ENCODE measurements at places on chromosomes 13 and 19. TPM values are rescaled to one million over a fixed set of nuclear protein-coding genes. Genes with fewer than 3 reads are reported as not detected.

The KLK3 gene
- not detected for total RNA-seq

GRCh38 chr19:46514589-46515289 lies 19.1 kb upstream of the PNMA8B start:
- H3K36me3 ChIP-seq: no peaks in the 10 kb centered on the region
- no peak overlapping the region for H3K4me3 ChIP-seq
- H3K27ac ChIP-seq: no peak overlapping the region
- DNase-seq: no peak
- no peaks in the 10 kb centered on the region for H3K27me3 ChIP-seq

GRCh38 chr13:32247887-32248286 lies 67.3 kb downstream of the ZAR1L start:
- no peak overlapping the region for H3K27ac ChIP-seq
- no peak for DNase-seq
- H3K27me3 ChIP-seq: no peaks in the 10 kb centered on the region
- H3K4me1 ChIP-seq: no peaks in the 10 kb centered on the region
- H3K36me3 ChIP-seq: no peaks in the 10 kb centered on the region

DNA sequence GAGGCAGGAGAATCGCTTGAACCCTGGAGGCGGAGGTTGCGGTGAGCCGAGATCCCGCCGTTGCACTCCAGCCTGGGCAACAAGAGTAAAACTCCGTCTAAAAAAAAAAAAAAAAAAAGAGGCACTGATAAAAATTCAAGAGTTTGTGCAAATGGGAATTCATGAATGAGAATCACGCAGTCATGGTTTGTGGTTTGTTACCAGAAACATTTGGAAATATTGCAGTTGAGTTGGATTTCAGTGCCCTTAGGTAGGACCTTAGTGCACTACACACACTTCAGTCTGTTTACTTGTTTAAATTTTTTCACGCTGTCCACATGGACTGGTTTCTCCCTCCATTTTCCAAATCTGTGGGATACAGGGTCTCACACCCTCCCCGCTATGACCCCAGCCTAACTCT lies 28.4 kb downstream of the ZNF844 start:
- peak overlapping the region; percentile 82 for H3K4me3 ChIP-seq
- DNase-seq: no peak
- no peak overlapping the region for H3K27ac ChIP-seq

The KLK12 gene
- total RNA-seq: not detected

DNA sequence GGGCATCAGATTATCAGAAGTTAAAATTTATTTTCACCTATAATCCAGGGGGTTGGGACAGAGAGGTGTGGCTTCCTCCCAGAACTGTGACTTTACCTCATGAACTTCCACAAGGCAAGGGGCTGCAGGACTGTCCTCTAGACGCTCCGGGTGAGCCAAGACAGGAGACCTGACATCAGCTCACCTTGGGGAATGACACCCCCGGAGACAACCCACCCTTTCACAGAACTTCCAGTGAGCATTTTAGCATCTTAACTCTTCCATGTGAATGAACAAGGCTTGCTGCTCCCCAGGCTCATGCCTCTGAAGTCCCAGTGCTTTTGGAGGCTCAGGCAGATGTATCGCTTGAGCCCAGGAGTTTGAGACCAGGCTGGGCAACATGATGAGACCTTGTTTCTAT lies 29.4 kb upstream of the TFDP1 start:
- no peak overlapping the region for H3K4me3 ChIP-seq
- H3K36me3 ChIP-seq: peaks cover 10% of the 10 kb centered on the region
- H3K27me3 ChIP-seq: no peaks in the 10 kb centered on the region
- peak; percentile 25 for DNase-seq
- no peak overlapping the region for H3K27ac ChIP-seq
- no peaks in the 10 kb centered on the region for H3K4me1 ChIP-seq

The NKPD1 gene
- total RNA-seq: 0.09 TPM

GRCh38 chr19:6095760-6096159 lies 14.5 kb downstream of the RFX2 start:
- H3K4me1 ChIP-seq: peaks cover 24% of the 10 kb centered on the region
- DNase-seq: no peak
- H3K27ac ChIP-seq: no peak overlapping the region

The SCGB2B2 gene
- total RNA-seq: 1.1 TPM

DNA sequence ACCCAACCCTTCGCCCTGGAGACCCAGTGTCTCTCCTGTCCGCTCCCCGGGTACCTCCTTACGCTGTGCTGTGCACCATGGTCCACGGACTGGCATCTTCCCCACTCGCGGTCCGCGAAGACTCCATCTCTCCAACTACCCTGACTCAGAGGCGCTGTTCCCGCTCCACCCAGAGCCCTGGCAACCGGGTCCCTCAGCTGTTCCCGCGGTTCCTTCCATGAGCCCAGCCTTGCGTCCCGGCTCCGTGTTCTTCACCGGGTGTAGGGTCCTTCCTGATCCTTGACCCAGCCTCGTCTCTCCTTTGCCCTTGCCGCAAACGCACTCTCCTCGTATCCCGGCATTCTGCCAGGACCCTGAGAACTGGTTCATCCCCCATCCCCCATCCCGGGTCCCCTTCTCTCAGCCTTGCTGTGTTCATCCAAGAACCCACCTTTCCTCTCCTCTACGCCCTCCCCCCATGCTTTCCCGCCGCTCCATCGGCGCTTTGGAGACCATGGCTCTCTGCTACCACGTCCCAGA lies 664 bp downstream of the ICAM5 start:
- H3K4me3 ChIP-seq: no peak overlapping the region
- H3K27ac ChIP-seq: no peak overlapping the region
- H3K4me1 ChIP-seq: no peaks in the 10 kb centered on the region
- H3K27me3 ChIP-seq: peaks cover 50% of the 10 kb centered on the region

- no peaks in the 10 kb centered on the region for H3K4me1 ChIP-seq
- H3K36me3 ChIP-seq: no peaks in the 10 kb centered on the region
- DNase-seq: no peak
- H3K27me3 ChIP-seq: no peaks in the 10 kb centered on the region
- H3K27ac ChIP-seq: peak overlapping the region; percentile 96
Measured at GRCh38 chr19:52898101-52898500, 666 bp upstream of the ZNF320 start.

DNA sequence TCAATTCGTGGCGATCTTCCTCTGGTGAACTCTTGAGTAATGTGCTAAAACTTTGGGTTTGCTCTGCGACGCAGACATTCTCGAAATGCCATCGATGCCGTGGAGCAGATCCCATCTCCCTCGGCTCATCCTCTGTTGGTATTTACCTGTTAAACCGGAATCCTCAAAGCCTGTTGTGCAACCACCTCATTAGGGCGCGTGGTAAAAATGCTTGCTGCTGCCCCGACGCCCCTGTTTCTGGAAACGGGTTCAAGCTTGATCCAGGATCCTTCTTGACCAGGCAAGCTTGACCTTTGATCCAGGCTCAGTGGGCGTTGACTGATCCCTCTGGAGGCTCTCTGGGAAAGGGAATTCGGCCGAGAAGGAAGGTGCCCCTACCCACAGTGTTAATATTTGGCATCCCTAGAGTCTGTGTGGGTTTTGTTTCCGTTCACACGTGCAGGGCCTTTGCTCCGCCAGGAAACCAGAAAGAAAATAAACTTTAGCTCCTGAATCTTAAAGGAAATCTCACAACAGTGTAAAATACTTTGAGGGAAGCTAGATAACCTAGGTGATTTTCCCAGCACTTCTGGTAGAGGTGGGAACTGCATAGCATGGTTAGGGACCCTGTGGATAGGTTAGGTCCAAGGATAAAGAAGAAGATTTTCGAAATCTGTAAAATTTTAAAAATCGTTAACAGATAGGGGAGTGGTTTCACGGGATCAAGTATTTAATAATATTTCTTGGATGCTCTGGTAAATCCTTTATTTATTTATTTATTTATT lies 1.1 kb downstream of the LSM14A start:
- peak overlapping the region; percentile 100 for H3K27ac ChIP-seq
- peaks cover 10% of the 10 kb centered on the region for H3K4me1 ChIP-seq
- peak overlapping the region; percentile 85 for H3K4me3 ChIP-seq
- peak; percentile 83 for DNase-seq
- H3K27me3 ChIP-seq: no peaks in the 10 kb centered on the region

The APOC1 gene
- 11.8 TPM for total RNA-seq

- no peaks in the 10 kb centered on the region for H3K36me3 ChIP-seq
- H3K27me3 ChIP-seq: no peaks in the 10 kb centered on the region
Measured at GRCh38 chr19:1133471-1133929, 29.7 kb downstream of the GPX4 start.

The LRRC4B gene
- total RNA-seq: 1.2 TPM

DNA sequence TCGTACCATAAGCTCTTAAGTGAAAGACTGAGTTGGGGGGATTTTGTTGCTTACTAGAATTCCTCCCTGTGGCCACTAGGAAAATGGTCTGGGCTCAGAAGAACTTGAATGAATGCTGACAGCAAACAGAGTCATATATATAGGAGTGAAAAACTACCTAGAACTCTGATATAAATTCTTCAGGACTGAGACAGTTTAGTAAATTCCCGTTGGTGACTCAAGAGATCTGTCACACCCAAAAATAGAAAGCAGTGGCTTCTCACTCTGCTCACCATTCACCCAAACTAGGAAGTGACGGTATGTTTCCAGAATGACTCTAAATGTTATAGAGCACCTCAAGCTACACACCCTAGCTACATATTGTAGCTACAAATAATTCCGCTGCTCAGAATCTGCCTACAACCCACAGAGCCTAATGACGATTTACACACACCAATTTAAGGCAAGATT lies 116.2 kb downstream of the TBC1D4 start:
- H3K27ac ChIP-seq: no peak overlapping the region
- H3K36me3 ChIP-seq: no peaks in the 10 kb centered on the region
- DNase-seq: no peak
- H3K4me1 ChIP-seq: no peaks in the 10 kb centered on the region
- H3K4me3 ChIP-seq: no peak overlapping the region

The ADGRE3 gene
- 0.25 TPM for total RNA-seq

- no peak overlapping the region for H3K4me3 ChIP-seq
- no peak overlapping the region for H3K27ac ChIP-seq
- no peaks in the 10 kb centered on the region for H3K4me1 ChIP-seq
- DNase-seq: no peak
Measured at GRCh38 chr13:106555631-106556328, 12.2 kb downstream of the ARGLU1 start.

DNA sequence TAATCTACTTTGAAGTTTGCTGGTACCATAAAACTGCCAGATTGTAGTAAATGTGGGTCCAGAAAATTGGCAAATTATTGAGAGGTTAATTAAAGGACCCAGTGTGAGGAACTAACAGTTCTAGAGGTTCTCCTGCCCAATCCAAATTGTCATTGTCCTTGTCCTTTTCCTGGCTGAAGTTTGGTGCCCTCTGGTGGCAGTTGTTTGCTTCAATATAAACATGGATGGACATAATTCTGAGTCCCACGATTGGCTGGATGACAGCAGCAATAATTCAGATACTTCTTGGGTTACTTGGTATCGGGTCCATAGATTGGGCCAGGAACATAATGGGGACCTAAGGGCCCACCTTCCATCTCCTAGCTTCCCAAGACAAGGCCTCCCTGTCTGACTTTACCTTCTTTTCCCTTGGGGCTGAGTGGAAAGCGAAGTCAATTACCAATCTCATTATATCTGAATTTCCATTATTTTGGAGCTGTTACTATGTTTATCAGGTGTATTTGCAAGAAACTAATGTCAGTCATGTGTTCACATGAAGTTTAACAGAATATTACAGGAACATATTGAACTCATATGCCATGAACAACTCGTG lies 33.8 kb upstream of the GARRE1 start:
- no peak for DNase-seq
- no peaks in the 10 kb centered on the region for H3K4me1 ChIP-seq
- H3K4me3 ChIP-seq: no peak overlapping the region
- no peak overlapping the region for H3K27ac ChIP-seq
- no peaks in the 10 kb centered on the region for H3K27me3 ChIP-seq
- H3K36me3 ChIP-seq: peaks cover 26% of the 10 kb centered on the region

DNA sequence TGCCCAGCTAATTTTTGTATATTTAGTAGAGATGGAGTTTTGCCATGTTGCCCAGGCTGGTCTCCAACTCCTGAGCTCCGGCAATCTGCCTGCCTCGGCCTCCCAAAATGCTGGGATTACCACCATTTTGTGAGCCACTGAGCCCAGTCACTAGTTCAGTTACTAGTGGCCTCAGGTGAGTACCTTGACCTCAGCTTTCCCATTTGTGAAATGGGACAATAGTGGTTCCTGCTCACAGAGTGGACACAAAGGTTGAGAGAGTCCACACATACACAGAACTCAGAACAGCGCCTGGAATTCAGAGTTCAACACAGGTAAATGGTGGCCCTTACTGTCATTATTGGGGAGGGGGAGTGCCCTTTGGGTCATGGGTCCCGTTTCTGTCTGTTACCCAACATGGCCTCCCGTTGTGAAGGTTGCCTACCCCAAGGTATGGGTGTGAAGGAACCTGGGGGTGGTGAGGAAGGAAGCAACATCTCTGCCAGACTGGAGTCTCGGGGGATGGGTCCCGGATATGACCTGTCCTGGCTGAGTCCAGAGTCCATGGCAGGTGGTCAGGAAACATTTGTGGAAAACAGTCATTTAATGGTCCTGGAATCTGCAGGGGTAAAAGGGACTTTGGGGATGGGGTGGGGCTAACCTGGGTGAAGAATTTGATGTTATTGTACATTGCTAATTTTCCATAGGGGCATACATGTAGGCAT lies 11.7 kb upstream of the IRGC start:
- no peak overlapping the region for H3K27ac ChIP-seq
- no peaks in the 10 kb centered on the region for H3K36me3 ChIP-seq
- H3K4me1 ChIP-seq: peaks cover 3% of the 10 kb centered on the region
- no peaks in the 10 kb centered on the region for H3K27me3 ChIP-seq

- no peak for DNase-seq
- H3K4me1 ChIP-seq: no peaks in the 10 kb centered on the region
- H3K36me3 ChIP-seq: no peaks in the 10 kb centered on the region
- H3K4me3 ChIP-seq: no peak overlapping the region
- H3K27me3 ChIP-seq: no peaks in the 10 kb centered on the region
- no peak overlapping the region for H3K27ac ChIP-seq
Measured at GRCh38 chr19:54309811-54310210, 3.2 kb downstream of the LILRA5 start.

GRCh38 chr19:39481229-39481545 lies 549 bp downstream of the TIMM50 start:
- no peaks in the 10 kb centered on the region for H3K27me3 ChIP-seq
- H3K36me3 ChIP-seq: peaks cover 12% of the 10 kb centered on the region
- no peaks in the 10 kb centered on the region for H3K4me1 ChIP-seq
- H3K4me3 ChIP-seq: peak overlapping the region; percentile 98

GRCh38 chr19:3098515-3099346 lies 4.6 kb downstream of the GNA11 start:
- peak overlapping the region; percentile 86 for H3K27ac ChIP-seq

All from kidney (tissue), 22 donors.